Stimulated activated memory B cell treated with anti-CD40 and anti-IgM and Interleukin-4, amounts not matched to agents 10 μg/mL and 1 μg/mL and 100 μg/mL, for 72 hours (primary cell): ENCODE measurements at places on chromosomes 6 and 20.

DNA sequence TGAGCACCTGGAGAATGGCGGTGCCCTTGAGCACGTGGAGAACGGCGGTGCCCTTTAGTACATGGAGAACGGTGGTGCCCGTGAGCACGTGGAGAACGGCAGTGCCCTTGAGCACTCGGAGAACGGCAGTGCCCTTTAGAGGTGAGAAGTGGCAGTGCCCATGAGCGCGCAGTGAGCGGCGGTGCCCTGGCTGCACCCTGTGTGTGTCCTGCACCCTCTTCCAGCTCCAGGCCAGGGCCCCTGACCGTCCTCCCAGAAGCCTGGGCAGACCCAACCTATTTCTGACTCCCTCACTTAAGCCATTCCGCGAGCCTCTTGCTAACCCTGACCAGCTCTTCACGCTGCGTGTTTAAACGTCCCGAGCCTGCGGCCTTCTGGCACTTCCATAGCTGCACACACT is 151.3 kb downstream of the DLL1 start:
- no peak for ATAC-seq

DNA sequence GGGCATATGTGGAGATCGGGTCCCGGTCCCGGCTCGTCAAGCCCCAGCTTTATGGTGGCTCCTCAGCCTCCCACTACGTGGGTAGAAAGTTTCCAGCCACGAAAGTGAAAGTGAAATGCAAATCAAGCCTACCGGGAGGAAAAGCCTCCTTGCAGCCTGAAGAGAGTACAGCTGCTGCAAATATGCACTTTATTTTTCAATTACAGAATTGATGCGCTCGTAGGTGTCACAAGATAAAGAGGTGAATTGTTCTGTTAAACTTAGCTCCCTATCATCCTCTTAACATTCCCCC is 373 bp upstream of the PCNA start:
- no peak for ATAC-seq

DNA sequence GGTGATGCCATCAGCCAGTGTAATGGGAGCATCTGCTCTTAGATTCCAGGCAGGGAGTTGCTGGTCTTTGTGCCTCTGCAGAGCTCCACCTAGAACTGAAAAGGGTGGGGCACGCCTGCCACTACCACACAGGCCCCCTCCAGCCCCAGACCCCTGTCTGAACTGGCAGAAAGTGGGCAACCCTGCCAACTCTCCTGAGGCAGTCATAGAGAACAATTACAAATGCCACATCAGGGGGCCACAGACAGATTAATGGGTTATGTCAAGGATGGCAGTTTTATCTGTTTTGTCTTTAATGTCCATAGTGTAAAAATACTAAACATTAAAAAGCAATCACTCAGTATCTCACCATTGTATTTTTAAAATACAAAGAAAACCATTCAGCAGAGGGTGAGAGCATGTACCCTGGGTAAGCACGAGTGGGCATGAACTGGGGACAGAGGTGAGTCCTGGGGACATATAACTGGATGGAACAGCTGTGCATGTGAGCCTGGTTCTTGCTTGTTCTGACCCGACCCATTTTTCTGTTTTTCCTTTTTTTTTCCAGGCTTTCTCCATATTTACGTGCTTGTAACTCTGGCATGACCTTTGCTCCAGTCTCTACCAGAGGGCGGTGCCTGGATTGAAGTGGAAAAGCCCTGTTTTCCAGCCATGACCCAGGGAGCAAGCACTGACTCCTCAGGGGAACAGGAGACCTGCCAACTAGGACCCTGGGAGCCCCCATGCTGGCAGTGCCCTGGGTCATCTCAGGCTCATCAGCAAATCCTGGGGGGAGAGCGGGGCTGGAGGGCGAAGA is 8.2 kb downstream of the TRAF3IP2 start:
- ATAC-seq, result no peak

- ATAC-seq, result peak; percentile 64
These were observed 16.8 kb downstream of the CEP250 start for GRCh38 chr20:35472209-35472608.
